A549 treated with CORT108297 at 1 μM for 4 hours (cell line): ENCODE measurements at places on chromosomes 2 and 18. TPM values are rescaled to one million over a fixed set of nuclear protein-coding genes. Genes with fewer than 3 reads are reported as not detected.

Gene ABHD1
- total RNA-seq = 1.2 to 1.8 TPM (median 1.3 TPM) in 5 replicates

Gene SERPINB7
- total RNA-seq = 1.5 to 2.7 TPM (median 2.3 TPM) in 5 replicates

Gene DNPEP
- 47.8 to 67.2 TPM (median 61.9 TPM) in 5 replicates for total RNA-seq

Gene AGXT
- total RNA-seq = not detected in 5 replicates

Gene CHRND
- total RNA-seq = not detected in 5 replicates

Gene LCT
- 0.03 to 0.06 TPM (median 0.03 TPM) in 4 of 5 replicates, not detected in the other for total RNA-seq

Gene C2orf92
- total RNA-seq = 0.91 to 1.4 TPM (median 1.1 TPM) in 5 replicates

Gene PAIP2B
- total RNA-seq = 0.25 to 0.35 TPM (median 0.27 TPM) in 5 replicates

Gene DUSP2
- 0.22 to 0.56 TPM (median 0.44 TPM) in 5 replicates for total RNA-seq

Gene ANKRD30B
- 0.02 to 0.03 TPM (median 0.02 TPM) in 3 of 5 replicates, not detected in the others for total RNA-seq

Gene DQX1
- total RNA-seq = 0.06 to 0.16 TPM (median 0.12 TPM) in 5 replicates

Gene UCN
- total RNA-seq = 0.48 to 2.5 TPM (median 1.6 TPM) in 5 replicates

Gene SETBP1
- 0.51 to 0.76 TPM (median 0.61 TPM) in 5 replicates for total RNA-seq

Gene RASGRP3
- 0.73 to 1.1 TPM (median 0.98 TPM) in 5 replicates for total RNA-seq

Gene GORASP2
- total RNA-seq = 79.0 to 111 TPM (median 87.5 TPM) in 5 replicates

Gene FOXI3
- 0.05 TPM in 1 of 5 replicates, not detected in the others for total RNA-seq

Gene TMEM247
- not detected in 5 replicates for total RNA-seq

Gene FAM124B
- not detected in 5 replicates for total RNA-seq

Gene GPR35
- total RNA-seq = 0.59 to 1.3 TPM (median 0.94 TPM) in 5 replicates

Gene OXER1
- not detected in 5 replicates for total RNA-seq

Gene TACR1
- 0.09 to 0.20 TPM (median 0.13 TPM) in 5 replicates for total RNA-seq

Gene ANKAR
- total RNA-seq = 0.68 to 2.3 TPM (median 1.7 TPM) in 5 replicates

Gene GALNT5
- total RNA-seq = 2.6 to 3.2 TPM (median 2.8 TPM) in 5 replicates

Gene PDCD1
- total RNA-seq = not detected in 5 replicates

Gene IKZF2
- total RNA-seq = 0.05 to 0.29 TPM (median 0.16 TPM) in 5 replicates

Gene FABP1
- total RNA-seq = not detected in 5 replicates

Gene KCNS3
- total RNA-seq = 1.1 to 1.5 TPM (median 1.4 TPM) in 5 replicates

Gene PID1
- total RNA-seq = 2.9 to 3.8 TPM (median 3.2 TPM) in 5 replicates

Gene CNGA3
- total RNA-seq = 0.06 TPM in 1 of 5 replicates, not detected in the others

Gene C2orf80
- not detected in 5 replicates for total RNA-seq

Gene PLCD4
- 0.33 to 0.59 TPM (median 0.40 TPM) in 5 replicates for total RNA-seq

Gene ACMSD
- total RNA-seq = not detected in 5 replicates

Gene ANKRD62
- not detected in 5 replicates for total RNA-seq

Gene LAMA3
- 34.8 to 44.8 TPM (median 42.7 TPM) in 5 replicates for total RNA-seq

Gene TLX2
- total RNA-seq = 0.16 to 0.44 TPM (median 0.27 TPM) in 5 replicates

Gene POTEC
- not detected in 5 replicates for total RNA-seq

Gene CD226
- 0.03 to 0.14 TPM (median 0.07 TPM) in 5 replicates for total RNA-seq

Gene EFHD1
- 1.9 to 2.9 TPM (median 2.5 TPM) in 5 replicates for total RNA-seq

Gene CYP26B1
- total RNA-seq = 10.9 to 18.3 TPM (median 15.1 TPM) in 5 replicates

Gene B3GNT2
- total RNA-seq = 19.5 to 33.8 TPM (median 27.1 TPM) in 5 replicates

Gene PLEKHH2
- 0.74 to 1.2 TPM (median 1.1 TPM) in 5 replicates for total RNA-seq

Gene ST6GAL2
- total RNA-seq = 14.9 to 29.3 TPM (median 21.2 TPM) in 5 replicates

Gene SPC25
- total RNA-seq = 15.7 to 21.5 TPM (median 20.3 TPM) in 5 replicates

Gene PUS10
- 2.3 to 3.2 TPM (median 2.9 TPM) in 5 replicates for total RNA-seq

Gene ATOH8
- 5.3 to 10.6 TPM (median 8.1 TPM) in 5 replicates for total RNA-seq

Gene B3GNT7
- total RNA-seq = 1.6 to 2.1 TPM (median 1.9 TPM) in 5 replicates

Gene LYG2
- total RNA-seq = not detected in 5 replicates

Gene MARCHF4
- total RNA-seq = 40.0 to 54.4 TPM (median 45.6 TPM) in 5 replicates

Gene DPYSL5
- total RNA-seq = 3.8 to 6.8 TPM (median 5.0 TPM) in 5 replicates

Gene CRYGD
- not detected in 5 replicates for total RNA-seq

Gene DUSP28
- 4.9 to 9.0 TPM (median 7.9 TPM) in 5 replicates for total RNA-seq

Gene FAM110C
- 0.05 to 0.12 TPM (median 0.09 TPM) in 5 replicates for total RNA-seq

Gene TOGARAM2
- 0.08 to 0.23 TPM (median 0.19 TPM) in 5 replicates for total RNA-seq

Gene GRHL1
- total RNA-seq = 0.64 to 1.3 TPM (median 0.99 TPM) in 5 replicates
